ENCODE measurements at places on chromosomes 5 and 9.

GRCh38 chr5:110623874-110624273 is 102.6 kb downstream of the TMEM232 start:
- DNase-seq: no peak

DNA sequence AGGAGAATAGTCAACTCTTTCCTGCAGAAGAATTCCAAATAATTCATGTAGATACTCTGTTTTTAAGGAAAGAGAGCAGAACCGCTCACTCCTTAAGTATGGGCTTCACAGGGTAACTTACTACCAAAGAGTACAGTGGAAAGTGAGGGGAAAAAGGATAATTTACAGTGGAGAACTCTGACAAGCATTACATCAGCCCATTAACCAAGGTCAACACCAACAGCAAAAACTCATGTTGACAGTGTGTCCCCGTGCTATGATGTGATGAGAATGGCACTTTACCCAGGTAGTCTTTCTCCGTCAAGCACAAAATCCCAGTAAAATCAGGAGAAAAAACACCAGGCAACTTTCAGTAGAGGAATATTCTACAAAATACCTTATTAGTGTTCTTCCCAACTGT is 104.3 kb downstream of the ADCY2 start:
- no peak for DNase-seq

GRCh38 chr5:79590396-79590999 is 21.7 kb upstream of the TENT2 start:
- DNase-seq: no peak

DNA sequence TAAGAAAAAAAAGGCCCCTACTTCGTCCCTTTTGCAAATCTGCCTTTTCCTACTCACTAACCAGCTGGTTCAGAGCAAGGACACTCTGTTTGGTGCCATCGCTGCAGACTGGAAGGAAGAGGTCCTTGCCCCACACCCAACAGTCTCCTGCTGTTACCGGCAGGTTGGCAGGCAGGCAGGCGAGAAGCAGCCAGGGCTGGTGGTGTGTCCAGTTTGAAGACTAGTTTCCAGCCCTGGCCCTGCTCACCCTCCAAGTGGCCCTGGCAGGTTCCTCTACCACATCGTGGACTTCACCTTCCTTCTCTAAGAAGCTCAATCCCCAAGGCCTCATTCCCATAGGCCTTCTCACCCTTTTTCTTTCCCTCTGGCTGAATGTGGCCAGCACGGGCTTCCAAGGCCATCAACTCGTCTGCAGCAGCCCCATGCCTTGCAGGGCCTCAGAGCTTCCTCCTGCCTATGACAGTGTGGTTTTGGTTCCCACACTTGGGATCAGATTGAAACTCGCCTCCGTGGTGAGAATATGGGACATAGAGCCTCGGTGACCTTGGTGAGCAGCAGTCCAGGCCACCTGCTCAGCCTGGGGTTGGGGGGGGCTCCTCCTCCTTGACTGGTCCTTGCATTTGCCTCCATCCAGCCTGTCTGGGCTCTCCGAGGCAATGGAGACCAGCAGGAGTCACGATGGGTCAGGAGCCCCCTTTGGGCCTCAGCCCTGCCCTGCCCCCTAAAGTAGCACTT is 22.9 kb downstream of the TGFBI start:
- DNase-seq: no peak

- DNase-seq: no peak
Measured at GRCh38 chr9:35882996-35883395, 12.8 kb upstream of the OR13J1 start.

DNA sequence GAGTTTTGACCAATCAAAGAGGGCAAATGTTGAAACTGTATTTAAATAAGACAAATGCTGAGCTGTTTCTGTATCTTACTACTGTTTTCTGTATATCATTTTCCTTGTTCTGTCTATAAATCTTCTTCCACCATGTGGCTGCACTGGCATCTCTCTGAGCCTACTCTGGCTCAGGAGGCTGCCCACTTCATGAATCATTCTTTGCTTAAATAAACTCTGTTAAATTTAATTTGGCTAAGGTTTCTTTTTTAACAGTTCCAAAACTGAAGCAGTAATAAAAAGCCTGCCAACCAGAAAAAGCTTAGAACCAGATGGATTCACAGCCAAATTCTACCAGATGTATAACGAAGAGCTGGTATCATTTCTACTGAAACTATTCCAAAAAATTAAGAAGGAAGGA is 40.2 kb upstream of the TAS2R1 start:
- DNase-seq: no peak

GRCh38 chr9:81417299-81417675 is 272.1 kb downstream of the TLE1 start:
- no peak for DNase-seq

DNA sequence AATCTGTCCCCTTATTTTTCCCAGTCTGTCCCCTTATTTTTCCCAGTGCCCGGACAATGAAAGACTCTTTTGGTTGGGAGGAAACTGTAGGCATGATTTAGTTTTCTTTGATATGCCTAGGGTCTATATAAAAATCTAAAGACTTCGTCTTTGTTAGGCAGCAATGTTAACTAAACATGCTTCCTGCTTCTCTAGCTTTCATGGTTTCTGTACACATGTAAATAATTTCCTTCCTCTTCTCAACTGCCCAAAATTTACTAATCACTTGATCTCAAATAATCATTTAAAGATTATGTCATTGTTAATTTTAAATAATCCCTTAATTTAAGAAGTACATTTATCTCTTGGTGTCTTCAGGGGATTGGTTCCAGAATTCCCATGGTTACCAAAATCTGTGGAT is 47.8 kb upstream of the RAPGEF6 start:
- DNase-seq: no peak

GRCh38 chr5:122880749-122881148 is 35.3 kb downstream of the SNX24 start:
- no peak for DNase-seq

DNA sequence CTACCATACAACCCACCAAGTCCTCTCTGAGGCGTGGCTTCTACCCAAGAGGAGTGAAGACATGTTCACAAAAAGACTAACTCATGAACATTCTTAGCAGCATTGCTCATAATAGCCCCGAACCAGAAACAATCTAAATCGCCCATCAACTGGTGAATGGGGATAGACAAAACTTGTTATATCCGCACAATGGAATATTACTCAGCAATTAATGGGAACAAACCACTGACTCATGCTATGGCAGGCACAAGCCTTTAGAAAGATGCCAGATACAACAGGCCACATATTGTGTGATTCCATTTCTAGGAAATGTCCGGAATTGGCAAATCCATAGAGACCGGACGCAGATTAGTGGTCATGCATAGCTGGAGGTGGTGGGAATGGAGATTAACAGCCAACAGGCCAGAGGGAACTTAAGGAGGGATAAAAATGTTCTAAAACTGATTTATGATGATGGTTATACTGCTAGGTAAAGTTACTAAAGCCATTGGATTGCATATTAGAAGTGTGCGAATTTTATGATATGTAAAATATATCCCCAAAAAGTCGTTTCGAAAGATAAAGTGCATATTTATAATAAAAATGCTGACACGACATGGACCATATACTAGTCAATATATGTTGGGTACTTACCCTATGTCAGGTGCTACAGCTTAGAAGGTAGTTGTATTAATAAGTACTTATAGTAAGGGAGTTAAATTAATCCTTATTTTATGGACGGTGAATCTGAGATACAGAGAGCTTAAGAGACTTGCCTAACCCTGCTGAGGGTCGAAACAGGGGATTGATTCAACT is 55.4 kb downstream of the LHX2 start:
- no peak for DNase-seq

DNA sequence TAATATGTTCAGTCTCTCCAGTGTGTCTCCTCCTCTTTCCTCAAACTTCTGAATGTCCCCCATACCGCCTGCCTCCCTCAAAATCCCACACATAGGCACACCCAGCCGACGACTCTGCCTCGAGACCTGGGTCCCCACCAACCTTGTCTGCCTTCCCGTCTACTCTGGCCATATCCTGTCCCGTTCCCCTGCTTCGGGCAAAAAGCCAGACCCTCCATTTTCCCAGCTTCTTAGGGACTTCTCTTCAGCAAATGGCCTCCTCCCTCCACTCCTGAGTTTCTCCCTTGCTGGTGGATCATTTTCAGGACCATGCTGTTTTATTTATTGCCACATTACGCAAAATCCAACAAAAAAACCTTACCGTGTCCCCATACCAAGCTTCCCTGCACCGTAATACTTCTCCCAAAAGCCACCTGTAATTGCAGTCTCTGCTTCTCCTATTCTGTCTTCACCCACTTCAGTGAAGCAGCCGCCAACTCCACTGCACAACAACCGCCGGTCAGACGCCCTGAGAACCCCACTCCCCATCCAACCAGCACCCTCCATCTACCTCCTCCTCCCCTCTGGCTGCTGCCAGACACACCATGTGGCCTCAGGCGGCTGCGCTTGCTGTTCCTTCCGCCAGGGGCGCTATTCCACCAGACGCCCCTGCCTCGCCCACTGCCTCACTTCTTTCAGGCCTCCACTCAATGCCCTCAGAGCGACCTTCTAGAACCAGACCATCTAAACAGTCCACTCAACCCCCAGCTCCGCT is 117.0 kb downstream of the TRPM6 start:
- no peak for DNase-seq

- DNase-seq: no peak
Measured at GRCh38 chr5:171388816-171389168, 1.1 kb downstream of the NPM1 start.
